ENCODE measurements at places on chromosomes 6 and 20.

DNA sequence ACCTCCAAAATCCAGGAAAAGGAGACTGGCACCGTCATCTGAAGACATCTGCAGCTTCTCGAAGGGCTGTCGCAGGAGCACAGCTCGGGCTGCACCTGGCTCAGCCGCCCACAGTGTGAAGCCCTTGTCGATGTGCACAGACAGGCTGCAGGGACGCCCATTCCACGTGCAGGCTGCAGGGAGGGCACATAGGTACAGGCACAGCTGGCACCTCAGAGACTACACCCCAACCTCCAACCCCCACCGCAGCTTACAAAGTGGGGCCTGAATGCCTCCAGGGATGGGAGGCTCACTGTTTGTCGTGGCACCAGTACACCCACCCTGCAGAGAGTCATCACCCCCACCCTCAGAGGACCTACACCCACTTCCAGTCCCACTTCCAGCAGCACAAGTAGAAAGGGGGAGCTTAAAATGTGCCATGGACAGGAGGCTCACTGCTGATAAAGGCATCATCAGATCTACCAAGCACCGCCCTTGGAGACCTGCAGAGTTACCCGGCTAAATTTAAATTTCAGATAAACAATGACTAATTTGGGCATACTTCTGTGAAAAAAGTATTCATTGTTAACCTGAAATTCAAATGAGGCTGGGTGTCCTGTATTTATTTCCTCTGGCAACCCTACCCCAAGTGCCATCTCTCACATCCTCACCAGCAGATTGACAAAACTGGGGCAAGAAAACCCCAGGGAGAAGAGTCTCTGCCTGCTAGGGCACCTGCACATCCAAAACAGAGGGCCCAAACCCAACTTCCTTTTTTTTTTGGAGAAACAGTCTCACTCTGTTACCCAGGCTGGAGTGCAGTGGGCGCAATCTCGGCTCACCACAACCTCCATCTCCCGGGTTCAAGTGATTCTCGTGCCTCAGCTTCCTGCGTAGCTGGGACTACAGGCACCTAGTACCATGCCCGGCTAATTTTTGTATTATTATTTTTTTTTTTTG lies 7.7 kb upstream of the CDK5RAP1 start:
- no peak for DNase-seq

DNA sequence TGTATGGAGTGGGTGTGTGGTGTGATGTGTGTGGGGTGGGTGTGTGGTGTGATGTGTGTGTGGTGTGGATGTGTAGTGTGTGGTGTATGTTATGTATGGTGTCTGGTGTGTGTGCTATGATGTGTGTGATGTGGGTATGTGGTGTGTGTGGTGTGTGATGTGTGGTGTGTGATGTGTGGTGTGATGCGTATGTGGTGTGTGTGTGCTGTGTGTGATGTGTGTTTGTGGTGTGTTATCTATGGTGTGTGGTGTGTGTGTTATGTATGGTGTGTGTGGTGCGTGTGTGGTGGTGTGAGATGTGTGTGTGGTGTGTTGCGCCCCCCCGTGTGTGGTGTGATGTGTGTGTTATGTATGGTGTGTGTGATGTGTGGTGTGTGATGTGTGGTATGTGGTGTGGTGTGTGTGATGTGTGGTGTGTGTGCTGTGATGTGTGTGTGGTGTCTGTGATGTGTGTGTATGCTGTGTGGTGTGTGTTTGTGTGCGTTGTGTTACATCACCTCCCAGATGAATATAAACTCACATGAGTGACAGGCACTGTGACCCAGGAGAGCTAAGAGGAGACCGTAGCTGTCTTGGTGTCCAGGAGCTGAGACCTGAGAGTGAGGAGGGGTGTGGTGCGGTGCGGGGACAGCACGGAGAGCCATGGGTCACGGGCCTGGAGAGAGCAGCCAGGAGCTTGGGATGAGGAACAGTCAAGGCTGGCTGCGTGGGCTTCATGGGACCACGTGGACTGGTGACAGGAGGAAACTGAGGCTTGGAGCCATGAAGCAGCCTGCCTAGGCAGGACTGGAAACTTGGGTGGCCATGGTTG lies 8.8 kb downstream of the DLGAP4 start:
- no peak for DNase-seq

- no peak for DNase-seq
Observed at GRCh38 chr20:42380287-42380686, 762.1 kb upstream of the CHD6 start.

DNA sequence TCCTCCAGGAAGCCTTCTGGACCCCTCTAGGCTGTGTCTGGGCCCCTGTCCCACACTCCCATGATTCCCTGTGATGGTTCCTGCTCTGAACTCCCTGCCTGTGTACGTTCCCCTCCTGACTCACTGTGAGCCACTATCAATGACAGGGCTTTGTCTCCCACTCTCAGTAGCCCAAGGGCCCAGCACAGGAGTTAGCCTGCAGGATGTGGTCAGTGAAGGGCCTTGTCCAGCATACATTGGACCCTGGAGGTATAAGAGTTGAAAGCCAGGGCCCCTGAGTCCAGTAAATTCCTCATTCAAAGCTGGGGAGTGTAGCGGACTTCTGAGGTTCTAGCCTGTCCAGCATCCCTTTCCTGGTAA lies 19.0 kb downstream of the ZBP1 start:
- no peak for DNase-seq
